ENCODE measurements at places on chromosomes 11 and 22.

- no peak for DNase-seq
These were observed 28.8 kb downstream of the DKK3 start for GRCh38 chr11:11979488-11980117.

DNA sequence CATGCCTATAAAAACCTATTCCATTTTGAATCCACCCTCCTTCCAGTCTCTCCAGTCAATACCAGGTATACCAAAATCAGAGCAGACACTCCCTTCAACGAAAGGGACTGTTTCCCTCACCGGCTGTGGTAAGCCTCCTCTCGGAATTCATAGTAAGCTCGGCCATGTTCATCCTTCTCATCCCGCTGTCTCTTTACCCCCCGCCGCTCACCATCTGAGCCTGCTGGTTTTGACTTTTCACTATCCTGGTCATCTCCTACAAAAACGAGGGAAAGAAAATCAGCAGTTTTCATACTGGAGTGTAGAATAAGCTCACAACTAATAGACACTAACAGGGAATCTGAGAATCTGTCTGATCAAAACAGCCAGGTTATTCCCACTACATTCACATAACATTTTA is 3.1 kb downstream of the HNRNPUL2 start:
- DNase-seq = no peak

- peak; percentile 59 for DNase-seq
These were observed 935 bp downstream of the QSER1 start for GRCh38 chr11:32893343-32894148.

DNA sequence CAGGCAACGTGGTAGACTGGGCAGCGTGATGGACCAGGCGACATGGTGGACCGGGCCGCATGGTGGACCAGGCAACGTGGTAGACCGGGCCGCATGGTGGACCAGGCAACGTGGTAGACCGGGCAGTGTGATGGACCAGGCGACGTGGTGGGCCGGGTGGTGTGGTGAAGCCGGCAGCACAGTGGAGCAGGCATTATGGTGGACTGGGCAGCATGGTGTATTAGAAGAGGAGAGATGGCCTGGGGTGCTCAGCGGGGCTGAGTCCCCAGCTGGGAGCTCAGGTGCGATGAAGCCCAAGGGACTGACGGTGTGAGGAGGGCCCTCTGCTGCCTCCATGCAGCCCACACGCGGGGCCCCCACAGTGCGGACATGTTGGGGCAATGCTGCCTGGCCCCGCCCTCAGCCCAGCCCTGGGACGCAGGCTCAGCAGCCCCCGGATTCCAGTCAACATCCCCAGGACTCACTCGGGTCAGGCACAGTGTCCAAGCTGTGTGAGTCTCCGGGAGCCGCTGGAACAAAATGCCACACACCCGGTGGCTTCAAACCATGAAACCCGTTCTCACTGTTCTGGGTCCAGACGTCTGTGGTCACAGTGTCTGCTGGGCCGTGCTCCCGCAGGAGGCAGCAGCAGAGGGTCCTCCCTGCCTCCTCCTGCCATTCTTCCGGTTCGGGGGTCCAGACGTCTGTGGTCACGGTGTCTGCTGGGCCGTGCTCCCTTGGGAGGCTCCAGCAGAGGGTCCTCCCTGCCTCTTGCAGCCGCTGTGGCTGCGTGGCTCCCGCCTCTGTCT is 1084.9 kb downstream of the BRD1 start:
- peak; percentile 10 for DNase-seq

DNA sequence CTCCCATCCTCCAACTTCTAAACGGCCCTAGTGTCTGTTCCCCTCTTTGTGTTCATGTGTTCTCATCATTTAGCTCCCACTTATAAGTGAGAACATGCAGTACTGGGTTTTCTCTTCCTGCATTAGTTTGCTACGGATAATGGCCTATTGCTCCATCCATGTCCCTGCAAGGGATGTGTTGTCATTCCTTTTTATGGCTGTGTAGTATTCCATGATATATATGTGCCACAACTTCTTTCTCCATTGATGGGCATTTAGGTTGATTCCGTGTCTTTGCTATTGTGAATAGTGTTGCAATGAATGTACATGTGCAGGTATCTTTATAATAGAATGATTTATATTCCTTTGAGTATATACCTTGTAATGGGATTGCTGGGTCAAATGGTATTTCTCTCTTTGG is 5.6 kb upstream of the SMIM38 start:
- DNase-seq = no peak

DNA sequence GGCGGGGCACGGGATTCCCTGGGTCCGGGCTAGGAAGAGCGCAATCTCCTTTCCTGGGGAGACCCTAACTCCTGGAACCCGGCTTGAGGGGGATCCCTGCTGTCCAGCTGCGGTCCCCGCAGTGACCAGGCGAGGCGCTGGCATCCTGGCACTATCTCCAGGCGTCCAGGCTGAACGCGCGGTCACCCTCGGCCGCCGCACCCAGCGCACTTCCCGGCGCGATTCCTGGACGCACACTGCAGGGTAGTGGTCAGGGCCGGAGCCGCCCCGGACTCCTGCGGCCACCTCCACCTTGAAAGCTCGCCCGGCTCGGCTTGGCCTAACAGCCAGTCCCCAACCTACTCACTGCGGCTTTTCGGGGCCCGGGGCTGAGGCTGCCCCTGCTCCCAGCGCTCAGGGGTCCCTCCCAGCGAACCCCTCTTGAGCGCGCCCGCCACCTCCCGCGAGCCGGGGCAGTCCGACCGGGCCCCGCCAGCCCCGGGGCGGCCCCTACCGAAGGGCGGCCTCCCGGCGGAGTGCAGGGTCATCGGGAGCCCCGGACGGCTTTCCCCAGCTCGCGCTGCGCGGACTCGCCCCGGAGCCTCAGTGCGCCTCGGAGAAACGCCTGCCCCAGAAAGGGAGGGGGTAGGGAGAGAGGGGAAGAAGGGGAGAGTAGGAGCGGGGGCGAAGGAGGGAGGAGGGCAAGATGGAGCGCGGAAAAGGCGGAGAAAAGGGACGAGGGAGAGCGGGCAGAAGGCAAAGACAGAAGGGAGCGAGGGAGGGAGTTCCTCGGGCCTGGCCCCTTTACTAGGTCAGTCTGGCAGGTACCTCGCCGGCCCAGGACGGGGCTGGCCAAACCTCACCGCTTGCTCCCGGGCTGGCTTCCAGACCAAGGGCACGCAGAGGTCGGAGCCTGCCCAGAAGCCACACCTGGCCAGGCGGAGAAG is 1.0 kb downstream of the POU2AF3 start:
- peak; percentile 74 for DNase-seq

- DNase-seq = no peak
These were observed 8.3 kb upstream of the KRTAP5-7 start for GRCh38 chr11:71518506-71519471.

DNA sequence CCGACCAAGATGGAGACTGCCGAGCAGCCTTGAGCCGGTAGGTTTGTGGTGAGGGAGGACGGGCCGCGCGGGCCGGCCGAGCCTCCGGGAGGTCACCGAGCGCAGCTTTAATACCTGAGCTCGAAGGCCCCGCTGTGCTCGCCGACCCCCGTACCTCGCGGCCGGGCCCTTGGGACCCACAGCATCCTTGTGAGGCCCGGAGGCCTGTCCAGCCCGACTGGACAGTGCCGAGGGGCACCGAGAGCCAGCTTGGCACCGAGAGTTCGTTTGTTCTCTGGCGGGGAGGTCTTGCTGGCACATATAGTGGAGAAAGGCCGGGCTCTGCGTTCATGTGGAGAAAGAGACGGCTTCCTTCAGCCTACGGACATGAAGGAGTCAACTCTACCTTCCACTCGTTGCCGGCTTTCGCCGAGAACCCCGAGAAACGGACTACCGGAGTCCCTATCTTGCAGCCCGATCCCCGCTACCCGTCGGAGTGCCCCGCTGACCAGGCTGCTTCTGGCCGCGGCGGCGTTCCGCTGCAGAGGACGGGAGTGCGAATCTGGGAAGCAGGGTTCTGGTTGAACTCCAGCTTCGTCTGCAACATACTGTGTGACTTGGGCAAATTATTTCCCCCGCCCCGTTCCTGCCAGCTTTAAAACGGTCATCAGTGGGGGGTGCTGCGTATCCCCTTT is 349 bp downstream of the TSSC4 start:
- DNase-seq = no peak

- peak; percentile 46 for DNase-seq
These were observed 13.2 kb downstream of the TKFC start for GRCh38 chr11:61345954-61346843.

All from colonic mucosa (tissue), 4 donors.